Thyroid gland (tissue), 4 donors: ENCODE measurements at places on chromosomes 7 and 10. TPM values are rescaled to one million over a fixed set of nuclear protein-coding genes. Genes with fewer than 3 reads are reported as not detected.

NSMCE4A gene
- total RNA-seq = 133 TPM

SGMS1 gene
- 80.8 TPM for total RNA-seq

IRF5 gene
- total RNA-seq = 4.6 TPM

PKD1L1 gene
- 0.13 TPM for total RNA-seq
